CD4-positive, alpha-beta T cell treated with Interleukin-1 beta for 1 hour (primary cell): ENCODE measurements at places on chromosomes 7 and 10.

- no peak for DNase-seq
Observed at GRCh38 chr10:15791816-15792524, 68.3 kb downstream of the MINDY3 start.

DNA sequence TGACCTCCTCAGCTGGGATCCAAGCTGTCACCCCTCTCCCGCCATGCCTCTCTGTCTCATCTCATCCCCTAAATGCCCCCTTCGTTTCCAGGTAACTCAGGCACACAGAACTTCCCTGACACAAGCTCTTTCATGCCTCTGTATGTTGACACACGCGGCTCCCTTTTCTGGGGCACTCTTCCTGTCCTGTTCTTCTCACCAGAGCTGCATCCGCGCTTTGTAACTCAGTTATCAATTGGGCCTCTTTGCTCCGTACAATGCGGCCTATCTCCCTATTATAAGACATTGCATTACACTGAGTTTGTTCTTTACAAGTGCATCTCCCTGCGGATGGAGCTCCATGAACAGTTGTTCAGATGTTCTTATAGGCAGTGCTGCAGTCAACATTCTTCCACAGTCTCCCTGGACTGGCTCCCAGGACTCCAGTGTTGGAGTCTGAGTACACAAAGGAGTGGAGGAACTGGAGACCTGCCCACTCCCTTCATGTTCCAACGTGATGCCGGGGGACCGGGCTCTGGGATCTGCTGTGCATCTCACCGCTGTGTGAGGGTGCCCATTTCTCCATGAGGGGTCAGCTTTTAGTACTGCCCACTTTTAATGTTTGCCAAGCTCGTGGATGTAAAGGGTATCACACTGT lies 56.9 kb upstream of the TNS3 start:
- no peak for DNase-seq

GRCh38 chr7:127587663-127588018 lies 570 bp upstream of the ARF5 start:
- DNase-seq, result no peak

DNA sequence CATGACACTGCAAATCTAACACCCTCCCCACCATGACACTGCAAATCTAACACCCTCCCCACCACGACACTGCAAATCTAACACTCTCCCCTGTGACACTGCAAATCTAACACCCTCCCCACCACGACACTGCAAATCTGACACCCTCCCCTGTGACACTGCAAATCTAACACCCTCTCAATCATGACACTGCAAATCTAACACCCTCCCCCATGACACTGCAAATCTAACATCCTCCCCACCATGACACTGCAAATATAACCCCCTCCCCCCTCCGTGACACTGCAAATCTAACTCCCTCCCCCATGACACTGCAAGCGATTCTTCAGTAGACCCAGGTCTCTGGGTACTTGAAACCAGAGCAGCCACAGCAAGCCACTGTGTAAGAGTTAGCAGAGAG lies 604.4 kb downstream of the DNAJB6 start:
- no peak for DNase-seq

- no peak for DNase-seq
Observed at GRCh38 chr7:132234711-132235110, 341.6 kb downstream of the PLXNA4 start.

DNA sequence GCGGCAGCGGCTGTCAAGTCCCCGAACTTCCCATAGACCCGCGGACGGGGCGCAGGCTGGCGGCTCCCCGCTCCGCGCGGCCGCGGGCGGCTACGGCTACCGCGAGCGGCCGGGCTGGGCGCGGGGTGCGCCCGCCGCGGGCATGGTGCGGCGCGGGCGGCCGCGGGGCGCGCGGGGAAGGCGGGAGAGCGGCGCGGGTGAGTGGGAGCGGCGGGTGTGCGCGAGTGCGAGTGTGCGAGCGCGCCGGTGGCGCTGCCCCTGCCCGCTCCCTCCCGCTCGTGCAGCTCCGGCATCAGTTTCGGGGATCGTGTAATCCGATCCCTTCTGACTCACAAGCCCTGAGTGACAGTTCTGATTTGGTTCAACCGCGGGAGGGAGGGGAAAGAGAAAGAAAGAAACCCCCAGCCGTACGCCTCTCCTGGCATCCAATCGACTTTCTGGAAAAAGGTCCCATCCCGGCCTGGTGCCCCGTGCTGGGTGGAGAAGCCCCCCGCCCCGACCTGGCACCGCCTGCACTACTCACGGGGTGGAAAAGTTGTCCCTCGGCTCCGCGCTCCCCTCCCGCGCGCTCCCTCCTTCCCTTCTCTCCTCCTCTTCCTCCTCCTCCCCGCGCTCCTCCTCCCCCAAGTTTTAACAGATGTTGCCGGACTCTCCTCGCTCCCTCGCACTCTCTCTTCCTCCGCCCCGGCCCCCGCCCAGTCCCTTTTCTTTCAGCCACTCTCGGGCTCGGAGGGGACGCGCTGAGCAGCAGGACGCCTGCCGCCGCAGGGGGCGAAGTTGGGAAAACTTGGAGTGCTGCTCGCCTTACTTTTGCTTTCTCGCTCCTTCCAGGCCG lies at the start of gene GLI3:
TSS of gene GLI3 (minus strand) at position 234 of the 835 bp plus-strand sequence. CDS start 13,956 bp downstream, outside the sequence.
- no peak for DNase-seq

- DNase-seq, result no peak
Observed at GRCh38 chr7:131533566-131534561, 22.6 kb downstream of the PODXL start.

DNA sequence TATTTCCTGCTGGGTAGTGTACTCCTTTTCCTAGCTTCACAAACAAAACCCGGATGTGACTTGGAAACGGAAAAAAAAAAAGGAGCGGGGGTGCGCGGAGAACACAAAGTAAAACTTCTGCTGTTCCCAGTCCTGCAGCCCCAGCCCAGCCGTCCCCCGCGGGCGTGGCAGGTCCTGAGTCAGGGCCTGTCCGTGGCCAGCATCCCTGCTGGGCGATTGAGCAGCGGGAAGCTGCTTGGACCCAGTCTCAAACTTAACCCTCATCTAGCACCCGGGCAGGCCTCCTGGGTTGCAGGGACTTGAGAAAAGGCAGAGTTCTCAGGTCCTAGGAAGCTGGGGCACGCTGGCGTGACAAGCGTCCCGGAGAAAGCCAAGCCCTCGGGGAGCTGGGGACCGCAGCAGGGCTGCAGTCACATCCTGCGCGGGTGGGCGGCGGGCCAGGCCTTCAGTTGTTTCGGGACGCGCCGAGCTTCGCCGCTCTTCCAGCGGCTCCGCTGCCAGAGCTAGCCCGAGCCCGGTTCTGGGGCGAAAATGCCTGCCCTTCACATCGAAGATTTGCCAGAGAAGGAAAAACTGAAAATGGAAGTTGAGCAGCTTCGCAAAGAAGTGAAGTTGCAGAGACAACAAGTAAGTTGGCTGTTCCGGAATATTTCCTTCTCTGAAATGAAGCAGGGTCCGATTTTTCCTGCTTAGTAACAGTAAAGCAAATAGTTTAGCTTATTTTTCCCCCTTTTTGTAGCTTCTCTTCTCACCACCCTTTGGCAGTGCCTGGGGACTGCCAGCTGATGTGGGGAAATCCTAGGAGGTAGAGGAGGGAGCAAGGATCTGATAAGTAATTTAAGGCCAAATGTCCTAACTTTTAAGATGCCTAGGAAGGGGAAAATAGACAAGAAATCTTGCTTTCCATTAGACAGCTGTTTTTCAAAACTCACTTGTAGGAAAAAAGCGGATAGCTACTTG lies at the start of gene GNG11:
TSS of gene GNG11 (plus strand) at position 129 of the 960 bp plus-strand sequence. CDS start at position 532, 403 bp downstream.
- no peak for DNase-seq
